ENCODE measurements at places on chromosomes 12 and 14.

DNA sequence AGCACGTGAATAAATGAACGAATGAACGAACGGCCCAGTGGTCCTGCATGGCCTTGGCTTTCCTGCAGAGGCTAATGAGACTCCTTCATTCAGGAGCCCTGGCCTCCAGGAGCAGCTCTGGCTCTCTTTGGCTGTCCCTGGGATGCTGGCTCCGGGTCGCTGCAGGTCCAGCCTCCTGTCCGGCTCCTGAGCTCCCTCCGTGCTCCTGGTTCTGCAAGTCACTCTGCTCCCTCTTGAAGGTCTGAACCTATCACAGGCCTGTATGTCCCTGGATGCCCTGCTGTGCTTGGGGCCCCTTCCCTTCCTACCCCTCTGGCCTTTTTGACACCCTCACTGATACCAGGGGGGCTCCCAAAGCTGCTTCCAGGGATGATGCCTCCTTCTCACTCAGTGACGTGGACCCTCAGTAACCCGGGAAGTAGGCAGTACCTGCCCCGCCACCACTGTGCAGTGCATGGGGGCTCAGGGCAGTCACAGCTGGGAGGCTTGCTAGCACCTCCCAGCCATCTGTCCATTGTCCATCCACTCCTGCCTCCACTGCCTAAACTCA, 133.7 kb upstream of the C14orf180 start:
- no peak for DNase-seq

DNA sequence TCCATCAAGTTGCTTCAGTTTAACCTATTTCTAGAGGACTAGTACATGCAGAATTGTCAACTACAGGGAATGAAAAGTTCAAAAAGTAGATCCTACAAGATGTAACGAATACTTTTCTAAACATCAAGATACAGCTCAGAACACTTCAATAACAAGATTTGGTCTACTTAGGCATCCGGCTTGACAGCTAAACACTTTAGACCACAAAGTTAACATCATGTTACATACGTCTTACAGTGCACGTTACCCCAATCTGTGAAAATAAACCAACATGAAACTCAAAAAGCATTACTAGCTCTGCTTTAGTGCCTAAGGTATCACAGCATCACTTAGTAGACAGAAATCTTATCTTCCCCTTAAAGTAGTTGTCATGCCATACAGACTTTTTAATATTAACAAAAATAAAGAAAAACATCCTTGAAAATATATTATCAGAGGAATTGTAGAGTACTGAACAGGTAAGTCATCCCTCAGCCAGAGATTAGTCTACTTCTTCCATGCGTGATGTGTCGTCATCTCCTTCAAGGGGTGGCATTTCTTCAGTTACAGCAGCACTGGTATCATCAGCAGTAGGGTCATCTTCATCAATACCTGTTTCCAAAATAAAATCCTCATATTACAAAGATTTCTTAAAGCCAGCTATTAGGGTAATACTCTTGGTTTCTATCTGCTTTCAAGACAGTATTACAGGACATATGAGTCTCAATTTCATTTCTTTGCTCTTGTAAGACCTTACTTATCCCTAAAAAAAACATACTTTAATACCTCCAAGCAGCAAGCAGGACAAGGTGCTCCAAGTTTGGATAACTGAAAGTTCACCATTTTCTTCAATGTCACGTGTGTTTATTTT, 5.4 kb downstream of the HSP90AA1 start:
- no peak for DNase-seq

- DNase-seq, result no peak
These were observed 997 bp downstream of the PLEKHG7 start for GRCh38 chr12:92703786-92704185.

DNA sequence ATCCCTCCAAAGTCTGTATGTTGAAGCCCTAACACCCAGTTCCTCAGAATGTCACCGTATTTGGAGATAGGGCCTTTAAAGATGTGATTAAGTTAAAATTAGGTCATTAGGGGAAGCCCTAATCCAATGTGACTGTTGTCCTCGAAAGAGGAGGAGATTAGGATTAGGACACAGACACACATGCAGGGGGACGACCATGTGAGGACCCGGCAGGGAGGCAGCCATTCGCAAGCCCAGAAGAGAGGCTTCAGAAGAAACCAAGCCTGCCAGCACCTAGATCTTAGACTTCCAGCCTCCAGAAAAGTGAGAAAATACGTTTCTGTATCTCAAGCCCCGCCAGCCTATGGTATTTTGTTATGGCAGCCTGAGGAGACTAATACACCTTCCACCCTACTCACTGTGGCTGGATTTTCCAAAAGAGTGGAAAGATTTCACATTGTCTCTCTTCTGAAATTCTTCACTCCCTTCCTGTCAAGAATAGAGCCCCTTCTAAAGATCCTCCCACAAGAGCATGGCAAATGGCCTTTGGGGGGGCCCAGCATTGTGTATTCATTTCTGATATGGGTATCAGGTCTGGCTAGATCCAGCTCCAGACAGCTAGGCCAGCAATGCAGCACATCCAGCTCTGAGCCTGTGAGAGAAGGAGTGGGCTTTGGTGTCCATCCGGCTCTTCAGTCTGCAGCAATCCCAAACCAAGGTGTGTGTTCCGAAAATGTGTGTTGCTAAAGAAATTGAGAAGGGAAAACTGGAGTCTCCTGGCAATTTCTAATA, 15.4 kb upstream of the UBC start:
- DNase-seq, result no peak

DNA sequence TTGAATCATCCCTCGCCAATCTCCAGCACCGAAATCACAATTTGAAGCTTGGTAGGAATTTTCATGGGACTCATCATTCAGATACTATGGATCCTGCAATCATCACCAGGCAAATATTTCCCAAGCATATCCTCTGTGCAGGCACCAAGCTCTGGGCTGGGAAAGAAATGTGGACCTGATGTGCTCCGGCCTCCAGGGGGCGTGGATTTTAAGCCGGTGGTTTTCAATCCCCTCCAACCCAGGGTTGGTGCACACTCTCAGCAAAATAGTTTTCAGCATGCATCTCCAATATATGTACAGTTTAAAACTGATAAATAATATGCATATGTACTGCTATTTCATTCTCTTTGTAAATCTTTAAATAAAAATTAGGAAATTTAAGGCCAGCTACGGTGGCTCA, 98.9 kb downstream of the RBM19 start:
- no peak for DNase-seq

GRCh38 chr12:48875944-48876515, 10.4 kb upstream of the RND1 start:
- no peak for DNase-seq

DNA sequence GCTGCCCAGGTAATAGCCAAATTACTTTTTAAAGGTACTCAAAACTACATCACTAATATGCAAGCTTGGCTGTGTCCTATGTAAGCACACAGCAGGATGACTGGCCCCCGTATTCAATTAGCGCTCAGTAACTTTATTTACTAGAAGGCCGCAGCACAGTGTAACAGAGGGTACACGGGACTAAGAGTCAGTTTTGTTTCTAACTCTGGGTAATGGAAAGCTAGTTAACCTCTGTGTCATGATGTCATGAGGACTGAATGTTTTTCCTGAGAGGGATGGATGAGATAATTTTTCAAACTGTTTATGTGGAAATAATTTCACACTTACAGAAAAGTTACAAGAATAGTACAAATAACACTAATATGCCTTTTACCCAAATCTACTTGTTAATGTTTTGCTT, 27.1 kb downstream of the GALNT4 start:
- DNase-seq, result no peak

DNA sequence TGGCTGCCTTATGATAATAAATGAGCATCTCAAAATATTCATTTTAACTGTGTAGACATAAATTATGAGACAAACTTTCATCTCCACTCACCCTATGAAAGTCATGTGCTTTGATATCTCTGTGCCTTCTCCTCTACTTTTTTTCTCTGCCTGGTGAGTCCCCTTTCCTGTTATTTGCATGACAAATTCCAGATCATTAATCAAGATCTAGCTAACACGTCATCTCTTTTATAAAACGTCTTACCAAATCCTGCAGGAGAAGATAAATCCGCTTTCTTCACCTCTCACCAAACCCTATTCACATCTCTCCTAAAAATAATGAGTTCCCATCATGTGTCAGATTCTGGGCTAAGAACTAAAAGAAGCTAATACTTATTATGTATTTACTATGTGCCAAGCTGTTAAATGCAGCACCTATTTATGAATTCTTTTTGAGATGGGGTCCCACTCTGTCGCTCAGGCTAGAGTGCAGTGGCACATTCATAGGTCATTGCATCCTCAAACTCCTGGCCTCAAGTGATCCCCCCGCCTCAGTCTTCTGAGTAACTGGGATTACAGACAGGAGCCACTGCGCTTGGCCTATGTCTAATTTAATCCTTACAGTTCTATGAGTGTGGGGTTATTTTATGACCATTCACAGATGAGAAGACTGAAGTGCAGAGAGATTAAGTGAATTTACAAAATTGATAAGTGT, 26.7 kb downstream of the SPX start:
- no peak for DNase-seq

DNA sequence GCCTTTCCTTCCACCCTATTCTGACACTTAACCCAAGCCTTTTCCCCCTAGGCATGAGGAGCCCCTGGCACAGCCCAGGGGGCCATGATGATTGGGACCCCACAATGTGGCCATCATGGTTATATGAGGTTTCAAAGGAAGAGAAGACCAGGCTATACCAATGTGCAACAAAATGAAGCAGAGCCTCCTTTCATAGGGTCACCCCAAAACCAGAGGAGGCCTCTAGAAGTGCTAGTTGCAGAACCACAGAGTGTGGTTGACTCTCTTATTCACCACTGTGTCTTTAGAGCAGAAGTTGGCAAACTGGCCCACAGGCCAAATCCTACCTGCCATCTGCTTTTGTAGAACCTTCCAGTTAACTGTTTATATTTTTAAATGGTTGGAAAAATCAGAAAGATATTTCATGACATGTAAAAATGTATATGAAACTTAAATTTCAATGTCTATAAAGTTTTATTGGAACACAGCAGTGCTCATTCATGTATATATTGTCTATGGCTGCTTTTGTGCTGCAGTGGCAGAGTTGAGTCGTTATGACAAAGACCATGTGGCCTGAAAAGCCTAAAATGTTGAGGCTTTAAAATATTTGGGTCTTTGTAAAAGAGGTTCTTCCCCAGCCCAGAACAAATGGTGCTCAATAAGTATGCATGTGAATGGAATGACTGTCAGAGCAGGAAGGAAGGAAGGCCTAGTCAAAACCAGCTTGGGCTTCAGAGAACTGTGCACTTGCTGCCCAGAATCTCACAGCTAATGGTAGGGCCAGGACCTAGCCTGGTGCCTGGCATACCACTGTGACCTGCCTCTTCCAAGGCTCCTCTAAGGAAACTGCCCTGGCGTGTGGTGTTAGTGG, 49.2 kb downstream of the SUSD6 start:
- no peak for DNase-seq

DNA sequence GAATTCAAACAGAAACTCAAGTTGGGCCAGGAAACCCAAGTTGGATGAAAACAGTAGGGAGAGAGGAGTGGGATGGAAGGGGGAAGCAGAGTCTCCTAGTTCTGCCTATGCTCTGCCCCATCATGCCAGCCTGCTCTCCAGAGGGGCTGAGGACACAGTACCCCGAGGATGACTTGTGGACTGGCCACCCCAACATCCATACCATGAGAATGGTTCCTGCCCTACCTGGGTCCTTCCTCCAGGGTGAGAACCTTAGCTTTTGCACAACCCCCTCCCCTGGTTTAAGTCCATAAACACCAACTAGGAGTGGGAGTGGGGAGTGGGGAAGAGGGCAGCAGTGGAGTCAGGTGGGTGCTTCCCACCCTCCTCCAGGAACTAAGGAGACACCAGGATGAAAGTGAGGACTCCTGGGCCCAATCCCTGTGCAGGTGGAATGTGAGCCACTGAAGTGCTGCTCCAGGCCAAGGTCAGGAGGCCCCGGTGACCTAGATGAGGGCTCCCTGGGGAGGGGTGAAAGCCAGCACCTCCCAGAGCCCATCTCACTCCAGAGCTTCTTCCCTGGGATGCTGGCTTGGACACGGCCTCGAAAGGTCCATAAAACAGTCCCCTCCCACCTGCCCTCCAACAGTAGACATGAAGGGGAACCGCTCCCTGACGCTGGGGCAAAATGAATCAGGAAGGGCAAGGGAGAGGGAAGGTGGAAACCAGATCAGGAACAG, 6.6 kb downstream of the ZNF385A start:
- DNase-seq, result no peak

DNA sequence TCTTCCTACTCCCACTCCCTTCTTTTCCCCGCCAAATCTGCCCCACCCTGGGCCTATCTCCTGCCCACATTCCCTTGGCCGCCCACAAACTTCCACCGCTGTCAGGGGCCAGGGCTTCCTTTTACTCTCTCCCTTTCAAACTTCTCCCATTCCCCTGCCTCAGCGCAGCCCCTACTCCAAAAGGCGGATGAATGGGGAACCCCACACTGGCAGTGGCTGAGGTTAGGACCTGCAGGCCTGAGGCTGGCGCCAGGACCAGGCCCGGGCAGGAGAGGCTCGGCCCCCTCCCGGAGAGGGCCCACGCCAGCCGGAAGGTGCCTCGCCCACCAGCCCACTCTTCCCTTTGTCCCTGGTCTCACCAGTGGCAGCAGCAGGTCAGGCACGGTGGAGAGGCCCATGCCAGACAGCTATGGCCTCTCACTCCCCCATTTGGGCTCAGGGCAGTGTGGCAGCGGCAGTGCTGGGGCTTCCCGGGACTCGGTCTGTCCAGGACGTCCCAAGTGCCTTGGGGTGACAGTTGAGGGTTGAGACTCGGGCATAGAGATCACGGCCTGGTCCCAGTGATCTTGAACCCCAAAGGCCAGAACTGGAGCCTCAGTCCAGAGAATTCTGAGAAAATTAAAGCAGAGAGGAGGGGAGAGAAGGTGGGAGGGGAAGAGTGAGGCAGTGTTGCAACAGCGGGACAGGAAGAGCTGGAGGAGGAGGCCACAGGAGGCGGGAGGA, at the start of gene TNFRSF1A:
Gene TNFRSF1A (minus strand): TSS at position 660 of the 723 bp plus-strand sequence. CDS start 262 bp downstream, at position 398.
- DNase-seq, result peak; percentile 37

GRCh38 chr12:104910196-104910840, 47.8 kb downstream of the SLC41A2 start:
- no peak for DNase-seq

DNA sequence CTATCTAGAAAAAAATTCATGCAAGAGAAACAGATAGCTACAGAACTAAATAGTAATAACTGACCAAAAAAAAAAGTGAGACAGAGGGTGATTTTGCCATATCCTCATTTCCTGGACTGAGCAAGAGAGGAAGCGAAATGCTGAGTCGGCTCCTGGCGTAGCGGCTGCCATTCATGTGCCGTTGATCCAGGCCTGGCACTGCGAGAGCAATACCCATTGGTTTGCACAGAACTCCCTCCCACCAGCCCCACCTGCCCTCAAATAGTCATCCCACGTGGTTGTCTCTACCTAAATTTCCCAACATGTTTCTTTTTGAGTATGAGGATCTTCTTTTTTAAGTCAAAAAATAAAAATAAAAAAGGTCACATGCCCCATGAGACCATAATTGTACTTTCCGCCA, 9.4 kb upstream of the WNT5B start:
- DNase-seq, result no peak

DNA sequence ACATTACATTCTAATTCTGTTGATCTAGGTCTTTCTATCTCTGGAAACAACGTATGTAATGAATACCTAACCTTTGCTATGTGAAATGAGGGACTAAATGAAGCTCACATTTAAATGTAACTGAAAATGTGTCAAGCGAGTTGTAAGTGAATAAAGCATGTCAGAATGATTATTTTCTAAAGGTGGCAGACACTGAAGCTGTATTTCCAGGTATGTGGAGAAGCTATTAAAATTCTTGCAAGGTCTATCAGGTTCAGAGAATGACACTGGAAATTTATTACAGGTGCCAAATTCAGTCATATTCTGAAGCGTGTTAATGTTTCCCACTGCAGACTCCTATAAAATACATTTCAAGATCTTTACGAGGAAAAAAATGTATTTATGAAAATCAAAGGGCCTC, 641.4 kb downstream of the RPS29 start:
- no peak for DNase-seq

All from stimulated activated naive CD4-positive, alpha-beta T cell (primary cell).